ENCODE measurements at places on chromosomes 12 and 14.

GRCh38 chr14:62015243-62015642 is 253.0 kb downstream of the SNAPC1 start:
- DNase-seq: no peak

DNA sequence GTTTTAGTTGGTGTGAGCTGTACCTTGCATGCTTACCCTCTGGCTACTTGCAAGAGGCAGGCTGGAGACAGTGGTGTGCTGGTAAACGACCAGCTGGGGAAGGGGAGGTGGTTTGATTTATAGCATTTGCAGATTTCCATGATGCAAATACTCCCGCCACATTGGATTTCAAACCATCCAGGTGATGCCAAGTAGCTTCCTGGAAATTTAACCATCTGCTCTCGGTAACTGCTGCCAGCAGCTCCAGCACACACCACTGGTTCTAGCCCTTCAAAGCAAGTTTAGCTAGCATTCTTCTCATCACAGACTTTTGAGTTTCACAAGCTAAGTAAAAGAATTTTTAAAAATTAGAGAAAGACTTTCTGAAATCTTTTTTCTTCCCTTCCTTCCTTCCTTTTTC is 104.5 kb upstream of the AMIGO2 start:
- DNase-seq: no peak

DNA sequence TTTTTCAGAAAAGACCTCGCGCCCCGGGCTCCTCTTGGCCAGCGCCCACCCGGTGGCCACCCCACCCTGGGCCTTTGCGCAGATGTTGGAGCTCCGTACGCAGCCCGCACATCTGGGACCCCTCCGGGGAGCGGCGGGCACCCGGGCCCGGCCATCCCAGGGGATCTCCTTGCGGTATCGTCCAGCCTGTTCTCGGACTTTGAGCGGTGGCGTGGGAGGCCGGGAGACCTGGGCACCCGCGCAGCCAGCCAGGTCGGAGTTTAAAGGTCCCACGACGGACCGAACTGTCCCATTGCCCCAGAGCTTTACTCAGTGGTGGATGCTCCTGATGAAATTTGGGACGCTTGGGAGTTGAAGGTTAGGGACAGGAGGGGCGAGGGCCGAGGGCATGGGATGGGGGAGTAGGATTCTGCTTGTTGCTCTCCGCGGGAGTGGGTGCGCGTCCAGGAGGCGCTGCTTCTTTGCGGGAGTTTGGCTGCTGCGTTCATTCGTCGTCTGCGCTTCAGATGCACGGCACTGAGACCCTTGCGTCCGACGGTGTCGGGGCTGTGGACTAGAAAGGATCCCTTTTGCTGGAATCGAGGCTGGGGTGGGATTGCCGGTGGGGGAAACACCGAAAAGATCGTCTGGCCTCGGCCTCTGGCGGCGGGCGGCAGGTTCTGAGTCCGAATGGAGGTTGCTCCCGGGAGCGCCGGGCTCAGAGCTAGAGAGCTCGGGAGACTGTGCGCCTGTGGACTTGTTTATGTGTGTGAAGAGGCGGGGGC is 1.4 kb downstream of the NTF3 start:
- DNase-seq: no peak

DNA sequence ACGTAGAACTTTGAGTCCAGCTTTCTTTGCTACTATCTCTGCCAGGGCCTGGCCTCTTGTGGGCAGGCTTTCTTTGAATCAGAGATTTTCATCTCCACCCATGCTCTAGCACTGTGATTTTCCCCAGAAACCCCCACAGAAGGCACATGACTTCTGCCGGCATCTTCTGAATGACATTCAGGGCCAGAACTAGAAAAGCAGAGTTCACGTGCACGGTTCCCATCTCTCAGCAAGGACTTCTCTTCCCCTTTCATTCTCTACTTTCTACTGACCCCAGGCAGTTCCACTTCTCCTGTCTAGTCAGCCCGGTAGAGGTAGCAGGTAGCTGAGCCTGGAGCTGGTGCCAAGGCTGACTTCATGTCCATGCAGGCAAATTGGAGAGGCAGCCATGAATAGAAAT is 26.9 kb downstream of the BATF start:
- DNase-seq: no peak

GRCh38 chr12:10749700-10750384 is 26.7 kb upstream of the YBX3 start:
- DNase-seq: peak; percentile 60

GRCh38 chr14:100712490-100712889 is 14.2 kb upstream of the DLK1 start:
- no peak for DNase-seq

DNA sequence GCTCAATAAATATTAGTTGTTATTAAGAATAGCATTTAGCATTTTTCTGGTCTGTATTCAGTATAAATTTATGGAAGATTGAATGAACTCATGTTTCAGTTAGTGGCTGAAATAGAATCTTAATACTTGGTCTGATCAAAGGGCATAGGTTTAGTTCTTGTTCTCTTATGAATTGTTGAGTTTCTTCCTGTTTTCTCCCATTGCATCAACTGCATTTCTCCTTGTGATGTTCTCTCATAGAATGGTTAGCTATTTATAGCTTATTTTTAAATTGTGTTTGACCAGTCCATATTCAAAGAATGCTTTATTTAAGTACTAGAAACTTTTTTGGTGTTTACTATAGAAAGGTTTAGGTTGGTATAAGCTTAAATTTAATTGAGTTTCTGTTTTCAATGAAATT is 29.8 kb downstream of the APAF1 start:
- no peak for DNase-seq

DNA sequence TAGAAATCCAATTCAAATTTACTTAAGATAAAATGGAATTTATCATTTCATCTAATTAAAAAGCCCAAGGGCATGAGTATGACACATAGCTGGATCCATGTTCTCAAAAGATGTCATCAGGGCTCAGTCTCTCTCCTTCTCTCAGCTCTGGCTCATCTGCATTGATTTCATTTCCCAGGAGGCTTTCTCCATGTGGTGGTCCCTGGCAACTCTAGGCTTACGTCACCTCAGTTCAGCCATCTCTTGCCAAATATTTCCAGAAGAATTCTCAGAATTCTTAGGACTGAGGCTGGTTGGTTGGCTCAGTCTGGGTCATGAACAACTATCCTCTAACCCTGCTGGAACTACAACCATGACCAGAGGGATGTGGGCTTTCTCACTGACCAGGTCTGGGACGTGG is 65.3 kb downstream of the FOS start:
- no peak for DNase-seq

- no peak for DNase-seq
Observed at GRCh38 chr12:4273652-4274395, at the start of gene CCND2. CCND2 (plus strand) TSS chr12:4273762; CDS start chr12:4274041, 279 bp downstream.

GRCh38 chr12:121534495-121535148 is 46.2 kb downstream of the KDM2B start:
- DNase-seq: no peak

GRCh38 chr12:108478611-108479206 is 36.4 kb upstream of the FICD start:
- DNase-seq: no peak

DNA sequence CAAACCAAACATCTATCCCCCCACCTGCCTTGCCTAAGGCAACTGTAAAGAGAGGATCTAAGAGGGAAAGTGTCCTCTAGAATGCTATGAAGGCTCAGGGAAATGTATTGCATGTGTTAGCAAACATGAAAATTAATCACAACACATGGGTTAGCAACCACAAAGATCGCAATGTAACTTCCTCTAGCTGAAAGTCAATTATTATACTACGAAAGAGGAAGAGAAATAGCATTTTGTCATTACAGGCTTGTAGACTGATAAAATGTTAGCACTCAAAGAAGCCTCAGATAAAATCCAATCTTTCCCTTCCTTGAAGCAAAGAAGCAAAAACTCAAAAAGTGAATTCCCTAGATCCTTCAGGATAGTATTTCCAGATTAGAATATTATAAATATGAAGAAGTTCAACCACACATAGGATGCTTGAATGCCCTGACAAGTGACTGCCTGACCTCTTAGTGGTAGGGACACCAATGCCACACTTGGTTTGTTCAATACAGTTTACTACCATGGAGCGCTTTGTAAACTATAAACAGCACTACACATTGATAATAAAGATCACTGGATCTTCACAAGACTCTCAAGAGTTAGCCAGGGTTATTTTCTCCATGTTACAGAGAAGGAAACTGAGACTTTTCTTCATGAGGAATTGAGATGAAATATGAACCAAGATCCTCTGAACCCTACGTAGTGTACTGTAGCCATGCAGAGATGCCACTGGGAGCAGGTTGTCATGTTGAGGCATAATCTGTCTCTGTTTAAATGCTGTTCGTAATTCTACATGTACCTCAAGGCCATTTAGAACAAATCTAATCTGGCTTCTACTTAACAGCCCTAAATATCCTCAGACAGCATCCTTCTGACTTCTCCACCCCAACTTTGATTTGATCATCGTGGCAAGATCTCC is 100.7 kb downstream of the ITPR2 start:
- DNase-seq: no peak

- DNase-seq: no peak
Observed at GRCh38 chr14:66140213-66140918, 345.8 kb upstream of the CCDC196 start.

DNA sequence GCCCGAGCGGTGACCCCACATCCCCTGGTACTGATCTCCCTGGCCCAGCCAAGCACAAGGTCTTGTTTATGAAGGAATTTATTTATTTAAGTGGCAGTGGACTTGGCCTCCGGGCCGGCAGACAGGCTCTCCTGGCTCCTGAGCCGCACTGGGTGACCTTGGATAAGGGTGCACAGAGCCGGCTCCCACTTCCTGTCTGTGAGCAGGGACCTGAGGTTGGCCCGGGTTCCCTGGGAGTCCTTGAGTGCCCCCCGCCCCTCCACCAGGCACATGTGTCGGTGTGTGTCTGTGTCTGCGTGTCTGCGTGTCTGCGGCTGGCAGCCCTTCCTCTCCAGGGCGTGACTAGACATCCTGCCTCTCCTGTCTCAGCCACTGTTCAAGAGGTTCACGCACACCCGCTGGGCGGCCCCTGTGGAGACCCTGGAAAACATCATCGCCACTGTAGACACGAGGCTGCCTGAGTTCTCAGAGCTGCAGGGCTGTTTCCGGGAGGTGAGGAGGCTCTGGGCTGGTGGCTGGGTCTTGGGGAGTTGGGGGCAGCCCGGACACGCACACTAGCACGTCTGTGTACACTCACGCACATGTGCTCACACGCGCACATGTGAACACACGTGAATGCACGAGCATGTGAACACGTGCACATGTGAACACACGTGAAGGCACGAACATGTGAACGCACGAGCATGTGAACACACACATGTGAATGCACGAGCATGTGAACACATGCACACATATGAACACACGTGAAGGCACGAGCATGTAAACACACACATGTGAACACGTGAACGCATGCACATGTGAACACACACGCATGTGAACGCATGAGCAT is 9.3 kb downstream of the TNFAIP2 start:
- DNase-seq: no peak

DNA sequence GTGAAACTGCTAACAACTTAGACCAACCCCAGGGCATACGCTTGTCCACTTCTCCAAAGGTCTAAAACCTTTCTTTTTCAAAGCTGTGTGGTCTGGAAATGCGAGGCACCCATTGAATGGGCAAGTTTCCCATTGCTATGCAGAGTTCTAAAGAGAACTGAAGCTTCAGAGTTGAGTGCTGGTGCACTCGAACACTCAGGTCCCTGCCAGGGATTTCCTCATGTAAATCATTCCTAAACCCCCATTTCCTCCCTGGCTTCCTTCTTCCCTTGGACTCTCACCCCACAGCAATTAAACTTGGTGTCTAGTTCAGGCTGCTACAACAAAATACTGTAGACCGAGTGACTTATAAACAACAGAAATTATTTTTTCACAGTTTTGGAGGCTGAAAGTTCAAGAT is 2.2 kb upstream of the PXN start:
- DNase-seq: no peak

GRCh38 chr12:110279566-110280375 is 1.3 kb upstream of the ATP2A2 start:
- no peak for DNase-seq

GRCh38 chr14:64707661-64708060 is 3.4 kb downstream of the PLEKHG3 start:
- DNase-seq: peak; percentile 0
